Activated CD4-positive, alpha-beta T cell treated with anti-CD3 and anti-CD28 coated beads, Interleukin-2, Interleukin-6, amounts not matched to agents 100 ng/mL and 50 ng/mL, durations not matched to agents 16 hours and 8 hours (primary cell): ENCODE measurements at places on chromosomes 4 and X.

DNA sequence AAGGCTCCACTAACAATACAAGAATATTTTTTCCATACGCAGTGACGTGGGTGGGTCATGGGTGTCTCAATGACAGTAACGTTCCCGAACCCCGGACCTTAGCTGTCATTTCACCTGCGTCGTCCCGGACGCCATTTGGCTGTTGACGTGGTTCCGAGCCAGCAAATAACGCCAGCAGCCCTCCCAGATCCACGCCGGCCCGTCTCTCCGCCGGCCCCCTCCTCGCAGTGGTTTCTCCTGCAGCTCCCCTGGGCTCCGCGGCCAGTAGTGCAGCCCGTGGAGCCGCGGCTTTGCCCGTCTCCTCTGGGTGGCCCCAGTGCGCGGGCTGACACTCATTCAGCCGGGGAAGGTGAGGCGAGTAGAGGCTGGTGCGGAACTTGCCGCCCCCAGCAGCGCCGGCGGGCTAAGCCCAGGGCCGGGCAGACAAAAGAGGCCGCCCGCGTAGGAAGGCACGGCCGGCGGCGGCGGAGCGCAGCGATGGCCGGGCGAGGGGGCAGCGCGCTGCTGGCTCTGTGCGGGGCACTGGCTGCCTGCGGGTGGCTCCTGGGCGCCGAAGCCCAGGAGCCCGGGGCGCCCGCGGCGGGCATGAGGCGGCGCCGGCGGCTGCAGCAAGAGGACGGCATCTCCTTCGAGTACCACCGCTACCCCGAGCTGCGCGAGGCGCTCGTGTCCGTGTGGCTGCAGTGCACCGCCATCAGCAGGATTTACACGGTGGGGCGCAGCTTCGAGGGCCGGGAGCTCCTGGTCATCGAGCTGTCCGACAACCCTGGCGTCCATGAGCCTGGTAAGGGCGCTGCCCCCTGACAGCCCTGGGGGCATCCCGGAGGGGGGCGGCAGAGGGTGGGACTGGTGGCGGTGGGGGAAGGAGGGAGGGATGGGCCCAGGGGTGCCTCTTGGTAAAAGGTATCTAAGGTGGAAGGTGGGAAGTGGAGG, at the start of gene CPE:
Gene CPE (plus strand): TSS at position 264 of the 933 bp plus-strand sequence. CDS start 214 bp downstream, at position 478.
- DNase-seq, result peak; percentile 60

GRCh38 chr4:54662901-54663585, 5.3 kb downstream of the KIT start:
- DNase-seq, result no peak

DNA sequence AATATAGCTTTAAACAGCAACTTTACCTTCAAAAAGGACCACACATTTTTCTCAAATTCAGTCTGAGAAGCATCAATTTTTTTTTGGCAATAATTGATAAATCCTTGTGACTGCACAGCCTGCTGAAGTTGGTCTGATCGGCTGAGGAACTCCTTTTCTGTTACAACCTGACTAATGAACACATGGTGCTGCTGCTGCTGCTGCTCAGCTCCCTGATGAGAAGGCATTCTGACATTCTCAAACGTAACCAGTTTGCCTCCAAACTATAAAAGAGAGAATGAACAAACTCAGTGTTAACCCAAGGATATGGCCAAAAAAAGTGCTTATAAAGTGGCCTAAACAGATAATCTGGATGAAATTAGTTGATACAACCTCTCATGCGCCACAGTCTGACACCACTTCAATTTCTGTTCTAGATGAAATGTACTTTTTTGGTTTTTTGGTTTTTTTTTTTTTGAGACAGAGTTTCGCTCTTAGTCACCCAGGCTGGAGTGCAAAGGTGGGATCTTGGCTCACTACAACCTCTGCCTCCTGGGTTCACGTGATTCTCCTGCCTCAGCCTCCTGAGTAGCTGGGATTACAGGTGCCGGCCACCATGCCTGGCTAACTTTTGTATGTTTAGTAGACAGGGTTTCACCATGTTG, 26.5 kb downstream of the SEC31A start:
- DNase-seq, result peak; percentile 49

- DNase-seq, result no peak
These were observed 1.9 kb downstream of the PHOX2B start for GRCh38 chr4:41746440-41747229.

DNA sequence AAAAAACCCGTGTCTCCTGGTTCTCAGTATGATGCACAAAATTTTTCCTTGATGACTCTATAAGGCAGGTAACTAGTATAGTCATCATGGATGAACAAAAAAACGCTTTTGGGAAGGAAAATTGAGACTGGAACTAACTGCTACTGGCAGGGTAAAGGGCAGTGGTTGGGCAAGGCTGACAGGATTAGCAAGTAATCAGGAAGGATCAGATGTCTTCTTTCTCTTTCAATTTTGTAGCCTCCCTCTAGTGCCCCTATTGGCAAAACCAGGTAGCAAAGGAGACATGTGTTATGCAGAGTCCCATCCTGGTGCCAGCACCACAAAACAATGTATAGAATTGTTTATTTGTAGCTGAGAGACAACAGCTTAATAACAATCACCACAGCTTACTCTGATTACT, 12.8 kb upstream of the SLITRK4 start:
- DNase-seq, result peak; percentile 23

DNA sequence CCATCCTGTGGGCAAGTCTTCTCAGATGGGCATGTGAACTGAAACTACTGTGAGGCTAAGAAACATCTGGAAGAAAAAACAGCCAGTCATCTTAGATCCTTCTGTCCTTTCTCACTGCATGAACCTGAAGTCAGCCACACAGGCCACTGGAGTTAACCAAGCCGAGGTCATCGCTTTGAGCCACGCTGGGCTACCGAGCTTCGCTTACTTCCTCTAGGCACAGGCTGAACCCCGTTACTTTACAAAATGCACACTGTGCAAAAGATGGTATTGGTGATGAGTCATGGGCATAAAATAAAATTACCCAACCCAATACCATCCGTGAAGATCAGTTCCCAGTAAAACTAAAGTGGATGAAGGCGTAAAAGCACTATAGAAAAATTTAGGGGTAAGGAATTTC, 86.2 kb downstream of the MTMR1 start:
- DNase-seq, result no peak

DNA sequence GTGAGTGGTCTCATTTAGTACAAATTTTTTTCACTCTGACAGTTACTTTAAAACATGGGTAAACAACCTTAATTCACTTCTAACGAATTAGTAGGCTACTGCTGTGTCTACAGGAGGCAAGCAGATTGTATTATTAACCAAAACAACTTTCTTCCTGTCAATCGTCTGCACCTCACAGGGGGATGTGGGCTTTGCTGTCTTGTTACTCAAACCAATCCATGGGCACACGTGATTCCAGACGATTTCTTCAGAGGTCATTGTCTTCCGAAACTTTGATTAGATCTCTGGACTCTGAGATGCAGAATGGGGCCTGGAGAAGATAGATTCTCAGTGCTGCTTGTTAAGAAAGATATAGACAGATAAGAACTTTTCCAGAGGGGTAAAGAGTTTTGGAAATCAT, 327.8 kb downstream of the DHX15 start:
- DNase-seq, result no peak

GRCh38 chr4:54547299-54548097, 110.3 kb upstream of the KIT start:
- DNase-seq, result peak; percentile 9

DNA sequence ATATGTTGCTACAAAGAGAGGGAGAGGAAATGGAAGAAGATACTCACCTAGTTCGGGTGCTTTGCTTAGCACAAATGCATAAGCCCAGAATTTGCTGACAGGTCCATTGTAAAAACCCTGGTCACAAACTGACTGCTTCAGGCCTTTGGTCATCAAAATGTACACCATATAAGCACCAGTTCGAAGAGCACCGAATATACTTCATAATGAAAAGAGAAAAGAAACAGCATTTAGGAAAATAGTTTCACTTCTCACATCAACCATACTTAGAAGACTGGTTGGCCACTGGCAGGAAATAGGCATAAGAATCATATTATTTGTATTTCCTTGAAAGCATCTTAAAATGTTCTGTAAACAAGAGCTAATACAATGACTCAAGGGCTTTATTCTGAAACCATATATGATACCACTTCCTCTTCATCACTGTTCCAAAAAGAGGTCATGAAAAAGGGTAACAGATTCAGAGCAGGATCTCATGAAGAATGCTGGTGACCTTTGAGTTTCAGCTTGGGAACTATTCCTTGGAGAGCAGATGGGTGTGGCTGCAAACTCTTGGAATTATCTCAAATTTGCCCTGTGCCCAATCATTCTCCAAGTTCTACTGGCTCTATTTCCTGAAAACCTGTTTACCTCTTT, 138.7 kb downstream of the ELOVL6 start:
- DNase-seq, result peak; percentile 50

DNA sequence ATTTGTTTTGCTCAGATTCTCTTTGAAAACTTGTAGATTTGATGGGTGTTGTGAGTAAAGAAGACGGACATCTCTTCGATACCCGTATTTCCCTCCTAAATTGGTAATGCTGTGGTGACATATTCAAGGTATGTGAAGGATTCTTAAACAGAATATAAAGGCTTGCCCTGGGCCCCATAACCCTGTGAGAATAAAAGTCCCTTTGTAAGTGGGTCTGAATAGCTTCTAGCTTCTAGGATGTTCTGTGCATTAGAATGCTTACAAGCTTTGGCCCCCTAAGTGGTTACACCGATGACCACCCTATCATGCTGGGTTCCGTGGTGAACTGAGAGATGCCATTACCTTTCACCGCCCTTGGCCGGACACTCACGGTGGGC, 574 bp upstream of the MOB1B start:
- DNase-seq, result peak; percentile 4

GRCh38 chrX:122914256-122914655, 269.8 kb upstream of the GRIA3 start:
- no peak for DNase-seq

DNA sequence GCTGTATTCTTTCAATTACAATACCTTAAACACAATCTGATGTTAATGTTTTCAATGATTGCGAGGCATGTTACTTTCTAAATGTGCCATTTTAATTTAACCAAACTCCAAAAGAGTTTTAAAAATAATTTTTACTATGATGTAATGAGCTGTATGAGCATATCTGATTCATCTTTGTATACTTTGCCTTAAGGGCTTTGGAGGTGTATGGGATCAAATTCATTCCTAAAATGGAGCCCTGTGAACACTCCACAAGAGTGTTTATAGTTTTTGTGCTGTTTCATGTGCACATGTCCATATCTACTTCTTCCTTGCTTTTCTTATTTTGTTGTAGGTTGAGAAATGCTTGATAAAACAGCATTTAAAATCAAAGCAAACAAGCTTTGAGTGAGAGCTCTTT, 82.4 kb downstream of the ATP10D start:
- DNase-seq, result no peak

DNA sequence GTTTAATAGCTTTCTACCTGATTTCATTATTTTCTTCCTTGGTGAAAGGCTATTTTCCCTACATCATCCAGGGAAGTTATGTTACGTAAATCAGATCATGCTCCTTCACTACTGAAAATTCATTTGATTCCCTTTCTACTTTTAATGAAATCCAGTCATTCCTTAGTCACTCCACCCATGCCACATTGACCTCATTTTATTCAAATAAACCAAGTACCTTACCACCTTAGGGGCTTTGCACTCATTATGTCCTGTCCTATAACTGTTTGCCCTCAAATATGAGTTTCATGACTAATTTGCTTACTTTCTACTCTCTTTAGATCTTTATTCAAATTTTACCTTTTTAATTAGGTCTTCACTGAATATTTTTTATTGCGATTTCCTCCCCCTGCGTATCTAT, 374.0 kb downstream of the GRID2 start:
- DNase-seq, result no peak

DNA sequence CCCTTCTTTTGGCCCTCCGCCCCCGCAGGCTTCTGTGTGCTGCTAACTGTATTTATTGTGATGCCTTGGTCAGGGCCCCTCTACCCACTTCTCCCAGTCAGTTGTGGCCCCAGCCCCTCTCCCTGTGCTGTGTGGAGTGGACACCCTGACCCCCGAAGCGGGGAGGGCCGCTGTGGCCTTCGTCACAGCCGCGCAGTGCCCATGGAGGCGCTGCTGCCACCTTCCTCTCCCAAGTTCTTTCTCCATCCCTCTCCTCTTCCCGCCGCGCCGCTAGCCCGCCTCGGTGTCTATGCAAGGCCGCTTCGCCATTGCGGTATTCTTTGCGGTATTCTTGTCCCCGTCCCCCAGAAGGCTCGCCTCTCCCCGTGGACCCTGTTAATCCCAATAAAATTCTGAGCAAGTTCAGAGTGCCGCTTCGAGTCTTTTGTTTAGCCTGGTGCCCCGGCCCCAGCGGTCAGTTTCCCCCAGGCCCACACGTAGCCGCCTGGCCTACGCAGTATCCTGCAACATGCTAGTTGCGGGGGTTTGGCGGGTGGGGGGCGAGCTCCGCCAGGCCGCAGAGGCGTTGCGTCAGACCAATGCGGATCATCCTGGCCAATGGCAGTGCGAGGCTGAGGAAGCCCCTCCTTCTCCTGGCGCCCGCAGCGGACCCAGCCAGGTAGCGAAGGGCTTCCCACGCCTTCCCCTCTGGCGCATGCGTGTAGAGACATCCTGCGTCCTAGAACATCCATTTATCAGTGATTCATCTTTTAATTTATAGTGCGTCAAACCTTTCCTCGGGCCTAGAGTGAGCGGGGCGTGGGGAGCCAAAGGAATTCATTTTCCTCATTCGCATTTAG, 5.6 kb upstream of the KANTR start:
- peak; percentile 80 for DNase-seq

- no peak for DNase-seq
These were observed 56.9 kb downstream of the GABRB1 start for GRCh38 chr4:47088298-47088697.

- DNase-seq, result no peak
These were observed at the start of gene PDZD4 for GRCh38 chrX:153829799-153830639. Gene PDZD4, minus strand, starts transcription at chrX:153830544. Its CDS starts 246 bp downstream, at chrX:153830298.

DNA sequence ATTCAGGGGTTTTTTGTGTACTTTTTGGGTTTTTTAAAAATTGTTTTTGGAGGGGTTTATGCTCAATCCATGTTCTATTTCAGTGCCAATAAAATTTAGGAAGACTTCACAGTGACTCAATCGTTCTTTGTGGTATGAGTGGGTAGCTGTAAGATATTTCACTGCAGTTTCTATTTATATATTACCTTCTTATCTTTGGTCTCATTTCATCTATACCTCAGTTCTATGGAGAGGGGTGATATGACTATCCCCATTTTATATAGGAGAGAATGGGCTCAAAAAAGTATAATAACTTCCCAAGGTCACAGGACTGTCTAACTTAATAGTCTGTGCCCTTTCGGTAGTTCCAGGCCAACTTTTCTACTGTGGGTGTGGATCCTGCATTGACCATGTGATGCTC, 74.4 kb downstream of the MSN start:
- DNase-seq, result no peak

DNA sequence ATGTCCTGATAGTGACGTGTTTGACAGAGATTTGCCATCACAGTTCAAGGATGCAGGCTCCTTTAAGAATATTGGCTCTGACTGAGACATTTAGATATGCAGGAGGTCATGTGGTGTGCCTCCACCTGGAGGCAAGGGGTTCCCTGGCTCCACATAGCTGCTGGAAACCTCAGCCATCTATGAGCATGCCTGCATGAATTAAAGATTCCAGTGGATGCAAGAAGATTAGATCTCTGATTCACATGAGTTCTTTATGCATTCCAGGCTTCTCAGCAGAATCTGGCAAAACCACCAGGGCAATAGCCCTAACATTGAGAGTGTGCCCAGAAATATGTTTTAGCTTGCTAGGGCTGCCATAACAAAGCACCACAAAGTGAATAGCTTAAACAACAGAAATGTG, 298.5 kb upstream of the AADAT start:
- no peak for DNase-seq

GRCh38 chr4:78417603-78418002, 134.0 kb upstream of the ANXA3 start:
- no peak for DNase-seq
